ENCODE measurements at places on chromosomes 7 and 10.

- no peak for DNase-seq
Observed at GRCh38 chr10:48751730-48752129, 67.1 kb downstream of the WDFY4 start.

GRCh38 chr7:136956232-136956631 is 87.8 kb downstream of the CHRM2 start:
- DNase-seq: no peak

DNA sequence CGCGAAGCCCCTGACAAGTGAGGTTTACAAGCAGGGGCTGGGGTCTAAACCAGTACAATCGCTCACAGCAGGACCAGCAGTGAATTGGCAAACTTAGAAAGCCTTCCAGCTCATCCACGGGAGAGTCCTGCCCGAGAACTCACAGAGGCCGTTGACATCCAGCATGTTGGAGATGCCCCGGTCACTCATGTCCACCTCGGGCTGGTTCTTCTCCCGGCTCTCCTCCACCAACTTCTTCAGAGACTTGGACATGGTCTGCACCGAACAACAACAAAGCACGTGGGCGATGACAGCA is 447 bp downstream of the RSU1 start:
- DNase-seq: no peak

- no peak for DNase-seq
Observed at GRCh38 chr7:111103678-111104274, 12.8 kb downstream of the LRRN3 start.

DNA sequence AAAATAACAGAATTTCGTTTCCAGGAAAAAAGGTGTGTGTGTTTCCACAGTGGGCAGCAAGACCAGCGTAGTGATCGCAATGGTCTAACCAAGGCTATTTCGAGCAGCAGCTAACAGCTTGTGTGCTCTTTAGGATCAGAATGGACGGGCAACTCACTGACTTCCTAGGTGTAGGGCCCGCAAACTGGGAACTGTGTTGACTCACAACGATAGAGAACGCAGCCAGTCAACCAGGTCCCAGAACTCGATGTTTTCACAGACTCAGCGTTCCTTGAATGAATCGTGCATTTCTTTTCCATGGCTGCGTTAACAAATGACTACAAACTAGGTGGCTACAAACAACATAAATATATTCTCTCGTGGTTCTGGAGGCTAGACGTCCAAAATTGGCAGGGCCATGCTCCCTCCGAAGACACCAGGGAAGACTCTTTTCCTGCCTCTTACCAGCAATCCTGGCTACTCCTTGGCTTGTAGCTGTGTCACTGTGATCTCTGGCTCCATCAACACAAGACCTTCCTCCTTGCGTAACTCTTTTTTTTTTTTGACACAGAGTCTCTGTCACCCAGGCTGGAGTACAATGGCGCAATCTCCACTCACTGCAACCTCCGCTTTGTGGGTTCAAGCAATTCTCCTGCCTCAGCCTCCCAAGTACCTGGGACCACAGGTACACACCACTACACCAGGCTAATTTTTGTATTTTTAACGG is 39.1 kb downstream of the PODXL start:
- no peak for DNase-seq

- DNase-seq: no peak
Observed at GRCh38 chr7:133344275-133344674, 91.4 kb downstream of the EXOC4 start.

DNA sequence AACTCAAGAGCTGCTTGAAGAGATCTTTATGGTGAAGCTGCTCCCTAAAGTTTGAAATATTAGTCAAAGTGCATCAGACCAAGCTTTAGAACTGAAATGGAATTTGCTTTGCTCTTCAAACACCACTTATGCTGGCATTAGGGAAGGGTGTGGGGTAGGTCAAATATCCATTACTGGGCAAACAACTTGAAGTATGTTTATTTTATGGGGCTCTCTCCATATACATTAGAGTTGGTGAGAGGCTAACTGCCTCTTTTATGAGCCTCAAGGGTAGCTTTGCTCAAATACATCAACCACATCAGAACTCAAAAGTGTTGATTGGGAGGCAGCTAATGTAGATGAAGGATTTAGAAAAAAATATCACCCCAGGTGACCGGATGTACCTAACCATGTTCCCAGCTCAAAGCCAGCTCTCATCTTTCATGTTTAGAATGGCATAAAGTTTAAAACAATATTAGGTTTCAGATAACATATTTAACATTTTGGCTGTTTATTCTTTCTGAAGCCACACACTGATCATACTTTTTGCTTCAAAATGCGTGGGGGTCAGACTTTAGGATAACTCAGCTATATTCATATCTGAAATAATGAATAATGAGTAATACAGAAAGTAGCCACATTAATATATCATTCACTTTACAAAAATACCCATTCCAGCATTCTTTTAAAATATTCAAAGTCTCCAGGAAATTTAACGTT is 318.6 kb downstream of the PTEN start:
- no peak for DNase-seq

GRCh38 chr7:98214811-98215321 is 3.6 kb downstream of the BHLHA15 start:
- no peak for DNase-seq

DNA sequence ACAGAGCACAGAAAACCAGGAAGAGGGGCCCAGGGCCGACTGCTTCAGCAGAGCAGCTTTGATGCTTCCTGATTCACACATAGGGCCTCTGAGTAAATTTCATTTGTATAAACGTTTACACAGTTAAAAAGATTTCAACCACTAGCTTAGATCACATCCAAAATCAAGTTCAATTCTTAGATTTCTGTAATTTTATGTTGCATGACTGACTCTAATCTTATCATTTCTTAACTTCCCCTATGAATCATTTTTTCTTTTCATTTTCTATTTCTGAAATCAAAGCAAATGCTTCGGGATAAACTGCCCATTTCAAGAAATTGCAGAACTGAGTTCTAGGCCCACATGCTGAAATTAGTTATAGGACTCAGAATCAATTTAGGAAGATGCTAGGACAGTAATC is 224.7 kb downstream of the INHBA start:
- DNase-seq: no peak

DNA sequence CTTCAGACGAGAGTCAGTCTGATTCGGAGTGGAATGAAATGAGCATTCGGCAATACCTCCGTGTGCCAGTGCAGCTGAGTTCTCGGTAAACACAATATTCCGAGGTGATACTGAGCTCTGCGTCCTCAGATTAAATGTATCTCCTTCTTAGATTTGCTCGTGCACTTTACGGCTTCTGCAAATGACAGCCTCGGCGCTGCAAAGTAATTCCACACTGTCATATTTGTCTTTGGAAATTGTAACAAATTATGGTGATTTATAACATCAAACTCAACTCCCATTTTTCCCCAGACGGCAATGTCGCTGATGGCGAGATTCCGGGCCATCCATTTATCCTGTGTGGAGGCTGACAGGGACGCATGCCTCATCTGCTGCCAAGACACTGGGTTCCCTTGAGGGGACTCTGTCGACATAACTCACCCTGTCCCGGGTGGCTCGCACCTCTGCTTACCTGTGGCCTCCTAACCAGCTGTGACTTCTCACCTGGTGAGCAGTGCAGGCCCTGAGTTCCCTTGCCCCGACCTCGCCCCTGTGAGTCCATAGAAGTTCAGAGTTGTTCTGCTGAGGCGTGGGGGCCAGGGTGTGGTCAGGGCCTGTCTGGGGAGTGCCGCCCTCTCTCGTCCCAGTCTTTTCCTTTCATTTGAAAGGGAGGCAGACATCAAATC is 201.9 kb downstream of the ADARB2 start:
- DNase-seq: no peak

DNA sequence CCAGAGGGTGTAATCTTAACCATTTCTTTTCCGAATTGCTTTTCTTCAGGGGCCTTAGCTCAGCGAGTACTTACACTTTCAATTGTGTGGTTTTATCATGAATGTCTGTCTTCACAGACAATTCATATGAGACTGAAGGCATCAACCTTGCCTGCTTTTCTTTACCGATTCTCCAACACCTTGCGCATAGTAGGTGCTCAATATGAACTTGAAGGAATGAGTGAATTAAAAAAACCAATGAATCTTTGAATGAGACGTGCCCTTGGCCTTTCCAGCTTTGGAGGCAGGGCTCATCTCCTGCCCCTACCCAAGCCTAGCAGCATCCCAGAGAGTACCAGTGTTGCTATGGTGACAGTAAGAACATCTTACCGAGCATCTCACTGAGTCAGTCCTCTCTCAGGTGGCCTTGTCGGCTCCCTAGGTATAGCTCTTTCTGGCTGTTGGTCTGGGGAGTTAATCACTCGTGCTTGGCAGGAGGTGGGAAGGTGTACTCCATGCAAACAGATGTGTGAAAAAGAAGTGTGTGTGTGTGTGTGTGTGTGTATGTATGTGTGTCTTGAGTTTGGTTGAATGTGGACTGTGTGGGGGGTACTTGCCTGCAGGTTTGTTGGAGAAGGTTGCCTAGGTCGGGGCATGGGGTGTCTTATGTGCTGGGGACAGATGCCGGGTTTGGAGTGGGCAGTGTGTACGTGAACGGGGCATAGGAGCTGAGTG is 107.7 kb downstream of the C10orf105 start:
- no peak for DNase-seq

- DNase-seq: no peak
Observed at GRCh38 chr10:84176836-84177474, 3.4 kb downstream of the GPR15LG start.

- DNase-seq: no peak
Observed at GRCh38 chr7:72445580-72445979, 33.4 kb upstream of the CALN1 start.

DNA sequence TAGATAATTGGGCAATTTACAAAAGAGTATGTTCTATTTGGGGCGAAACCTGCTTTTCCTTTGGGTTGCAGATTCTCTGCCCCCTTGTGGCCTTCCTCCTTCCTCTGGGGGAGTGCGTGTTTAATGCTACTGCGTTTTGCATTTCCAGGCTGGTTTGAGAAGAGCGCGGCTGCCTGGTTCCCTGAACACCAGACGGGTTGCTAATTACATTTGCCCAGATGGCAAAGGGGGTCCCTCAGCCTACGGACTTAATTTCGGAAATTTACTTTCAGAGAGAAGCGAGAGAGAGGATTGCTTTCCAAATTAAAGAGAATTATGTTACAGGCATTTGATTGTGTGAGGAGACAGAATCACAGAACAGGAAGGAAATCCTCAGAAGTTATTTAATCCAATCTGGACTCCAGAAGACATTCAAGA is 91.9 kb upstream of the JAZF1 start:
- no peak for DNase-seq

GRCh38 chr10:2913474-2913873 is 153.9 kb upstream of the PFKP start:
- DNase-seq: no peak

- DNase-seq: no peak
Observed at GRCh38 chr10:22998091-22998490, 70.2 kb downstream of the ARMC3 start.

DNA sequence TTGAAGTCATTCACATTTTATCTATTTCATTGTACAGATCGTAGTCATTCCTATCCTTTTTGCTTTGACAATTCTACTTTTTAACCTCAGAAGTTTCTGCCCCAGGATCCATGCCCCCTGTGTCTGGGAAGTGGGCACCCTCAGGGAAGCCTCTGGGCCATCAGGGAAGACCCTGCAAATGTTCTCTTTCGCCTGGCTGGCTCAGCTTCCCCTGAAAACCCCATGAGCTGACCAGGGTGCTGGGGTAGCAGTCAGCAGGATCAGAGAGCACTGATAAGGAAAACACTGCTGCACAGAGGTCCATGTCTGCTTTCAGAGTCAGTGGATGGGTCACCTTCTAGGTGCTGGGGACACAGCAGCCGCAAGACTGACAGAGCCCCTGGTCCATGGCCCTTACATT is 23.8 kb downstream of the CUZD1 start:
- no peak for DNase-seq

DNA sequence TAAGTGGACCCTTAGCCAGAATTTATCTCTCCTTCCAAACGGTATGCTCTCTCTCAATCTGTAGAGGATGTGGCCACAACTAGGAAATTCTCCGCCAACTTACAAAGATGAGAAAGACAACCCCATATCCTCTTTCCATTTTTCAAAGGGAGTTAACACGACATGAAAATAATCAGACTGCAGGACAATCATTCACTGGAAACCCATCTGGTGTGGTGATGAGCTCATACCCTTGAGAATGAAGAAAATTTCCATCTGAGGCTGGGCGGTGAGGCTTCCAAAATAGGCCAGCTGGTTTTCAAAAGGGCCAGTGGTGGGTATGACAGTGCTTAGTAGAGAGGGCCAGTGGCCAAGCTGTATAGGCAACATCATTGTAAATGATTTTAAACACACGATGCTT is 369.6 kb downstream of the FRMD4A start:
- no peak for DNase-seq

DNA sequence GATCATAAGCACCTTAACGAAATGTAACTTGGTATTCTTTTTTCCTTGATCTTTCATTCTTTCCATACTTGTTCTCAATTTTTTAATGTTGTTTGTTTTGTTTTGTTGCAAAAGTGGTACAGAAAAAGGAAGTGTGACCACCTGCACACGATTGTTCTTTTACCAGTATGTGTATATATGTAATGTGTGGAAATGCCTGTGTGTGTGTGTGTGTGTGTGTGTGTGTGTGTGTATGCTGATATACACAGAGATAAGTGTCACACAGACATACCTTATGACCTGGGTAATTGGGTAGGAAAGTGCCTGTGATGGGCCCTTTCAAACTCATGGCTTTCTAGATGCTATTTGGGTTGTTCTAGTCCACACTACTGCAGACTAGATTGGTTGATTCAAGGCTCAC is 14.0 kb downstream of the INHBA start:
- DNase-seq: no peak

- no peak for DNase-seq
Observed at GRCh38 chr7:1800902-1801301, 130.8 kb downstream of the ELFN1 start.

DNA sequence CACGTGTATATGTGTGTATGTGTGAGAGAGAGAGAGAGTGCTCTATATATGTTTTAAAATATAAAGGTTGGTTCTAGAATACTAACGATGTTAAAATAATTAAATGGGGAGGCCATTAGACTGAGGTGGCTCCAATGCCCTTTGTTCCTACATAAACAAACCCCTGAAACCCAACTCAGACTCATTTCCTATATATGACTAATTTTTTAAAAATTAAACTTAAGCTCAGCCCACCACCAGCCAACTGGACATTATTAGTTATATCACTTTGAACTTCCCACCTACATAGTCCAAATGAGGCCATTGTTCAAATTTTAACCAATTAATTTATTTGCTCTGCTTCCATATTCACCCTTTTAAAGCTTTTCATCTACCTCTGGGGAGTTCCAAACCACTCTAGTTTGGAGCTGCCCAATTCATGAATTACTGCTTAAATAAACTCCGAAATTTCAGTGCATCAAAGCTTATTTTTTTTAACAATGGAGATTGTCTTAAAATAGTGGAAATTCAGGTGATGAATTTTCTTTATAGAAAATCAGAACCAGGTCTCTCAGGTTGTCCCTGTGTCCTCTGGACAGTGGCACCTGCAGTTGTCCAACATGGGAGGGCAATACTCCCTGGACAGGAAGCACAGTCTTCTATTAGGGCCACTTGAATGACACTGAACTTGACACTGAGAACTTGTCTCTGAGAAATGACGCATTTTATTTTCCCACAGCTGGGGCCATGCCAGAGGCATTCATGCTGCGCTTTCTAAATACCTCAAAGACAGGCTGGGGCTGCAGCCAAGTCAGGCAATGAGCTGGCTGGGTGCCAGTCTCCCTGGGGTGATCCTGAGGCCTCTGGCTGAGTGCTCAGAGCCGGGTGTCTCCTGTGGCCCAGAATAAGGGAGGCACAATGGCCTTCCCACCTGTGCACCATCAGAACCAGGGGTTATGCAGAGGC is 109.5 kb upstream of the TMEM72 start:
- no peak for DNase-seq

Measured in left forelimb (tissue), 1 donor.